Calu3 (cell line): ENCODE measurements at places on chromosomes 16 and 17. TPM values are rescaled to one million over a fixed set of nuclear protein-coding genes. Genes with fewer than 3 reads are reported as not detected.

- no peak for DNase-seq
These were observed 44.0 kb downstream of the PLCG2 start for GRCh38 chr16:81823111-81823510.

GABARAP gene
- 183 and 188 TPM in 2 replicates for total RNA-seq

- no peak for DNase-seq
These were observed 34.4 kb downstream of the ZCCHC14 start for GRCh38 chr16:87458424-87458915.

CCDC40 gene
- total RNA-seq = 9.9 and 13.3 TPM in 2 replicates

DNA sequence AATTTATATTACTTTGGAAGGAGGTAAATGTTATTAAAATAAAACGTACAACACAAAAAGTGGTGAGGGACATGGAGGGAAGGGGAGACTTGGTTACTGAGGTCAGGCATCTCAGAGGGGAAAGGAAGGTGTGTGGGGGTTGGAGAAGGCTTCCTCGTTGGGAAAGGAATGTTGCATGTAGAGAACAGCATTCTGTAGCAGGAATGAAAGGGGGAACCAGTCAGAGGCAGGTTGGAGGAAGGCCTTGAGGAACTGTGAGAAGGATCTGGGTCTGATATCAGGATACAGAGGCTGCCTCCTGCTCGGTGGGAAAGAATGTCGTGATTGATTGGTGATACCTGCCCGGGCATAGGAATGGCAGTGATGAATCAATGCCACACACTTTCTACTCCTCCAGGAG lies 103.3 kb upstream of the ZFHX3 start:
- no peak for DNase-seq

CAPNS2 gene
- total RNA-seq = not detected in 2 replicates

PRSS8 gene
- 108 and 138 TPM in 2 replicates for total RNA-seq

DNA sequence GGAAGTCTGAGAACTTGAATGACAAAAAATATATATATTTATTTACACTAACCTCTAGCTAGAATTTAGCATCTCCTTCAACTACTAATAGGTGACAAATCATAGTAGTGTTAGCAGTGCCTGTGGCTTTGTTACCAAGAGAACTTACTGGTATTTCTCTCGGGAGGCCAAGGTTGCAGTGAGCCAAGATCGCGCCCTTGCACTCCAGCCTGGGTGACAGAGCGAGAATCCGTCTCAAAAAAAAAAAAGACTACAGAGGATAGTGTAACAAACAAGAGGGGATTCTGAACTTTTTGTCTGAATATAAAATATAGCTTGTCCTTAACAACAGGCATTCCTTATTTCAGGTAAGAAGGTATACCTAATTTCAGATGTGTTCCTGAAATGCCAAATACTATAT lies 1.3 kb upstream of the SUZ12 start:
- DNase-seq = no peak

- DNase-seq = no peak
These were observed 484 bp downstream of the FZD2 start for GRCh38 chr17:44557651-44558285.

DNA sequence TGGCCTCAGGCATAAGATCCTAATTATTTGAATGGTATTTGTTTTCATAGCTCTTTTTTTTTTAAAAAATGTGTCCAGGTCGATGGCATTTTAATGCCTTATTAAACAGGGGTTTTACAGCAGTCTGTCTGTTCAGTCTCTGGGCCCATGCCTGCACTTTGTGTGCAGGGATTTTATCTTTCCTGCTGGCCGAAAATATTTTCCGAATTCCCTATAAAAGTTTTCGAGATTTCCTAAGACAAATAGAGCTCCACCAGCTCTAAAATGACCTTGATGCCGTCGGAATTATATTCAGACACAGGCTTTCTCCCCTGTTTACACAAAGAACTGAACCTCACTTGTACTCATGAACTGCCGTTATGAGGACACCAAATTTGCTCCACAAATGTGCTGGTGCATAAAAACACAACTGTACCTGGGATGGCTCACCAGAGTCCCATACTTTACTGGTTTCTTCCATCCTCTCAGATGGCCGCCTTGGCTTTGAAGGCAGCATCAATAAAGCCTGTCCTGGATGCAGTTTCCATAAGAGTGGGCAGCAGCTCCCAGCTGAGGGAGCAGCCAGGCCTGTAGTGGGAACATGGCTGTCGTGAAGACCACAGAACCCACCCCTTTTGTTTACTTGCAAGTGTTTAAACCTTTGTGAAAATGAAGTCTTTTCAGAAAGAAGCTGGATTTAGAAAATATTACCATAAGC lies 44.9 kb downstream of the TBX4 start:
- no peak for DNase-seq

- no peak for DNase-seq
These were observed 68.7 kb downstream of the IRX6 start for GRCh38 chr16:55392701-55393100.

DNA sequence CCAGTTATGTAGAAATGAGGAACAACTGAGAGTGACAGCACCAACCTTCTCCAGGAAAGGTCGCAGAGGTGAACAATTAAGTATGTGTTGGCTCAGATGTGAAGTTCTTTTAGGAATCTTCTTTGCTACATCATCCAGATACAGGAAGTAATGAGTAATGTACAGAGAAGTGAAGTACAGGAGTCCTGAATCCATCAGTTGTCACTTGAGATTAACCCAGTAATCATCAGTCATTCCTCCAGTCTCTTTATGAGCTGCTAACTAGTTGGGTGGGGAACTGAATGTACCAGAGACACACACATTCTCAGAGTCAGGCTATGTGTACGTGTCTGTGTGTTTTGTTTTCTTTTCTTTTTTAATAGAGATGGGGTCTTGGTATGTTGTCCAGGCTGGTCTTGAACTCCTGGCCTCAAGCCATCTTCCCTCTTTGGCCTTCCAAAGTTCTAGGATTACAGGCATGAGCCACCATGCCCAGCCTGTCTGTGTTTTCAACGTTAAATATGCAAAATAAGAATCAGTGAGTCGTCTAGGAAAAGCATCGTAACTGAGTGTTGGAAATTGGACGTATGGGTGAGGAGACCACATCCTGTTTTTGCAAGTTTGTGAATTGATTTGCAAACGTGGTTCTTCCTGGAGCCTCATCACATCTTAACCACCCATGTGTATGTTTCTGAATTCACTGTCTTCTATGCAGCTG lies 19.9 kb downstream of the ZNF200 start:
- DNase-seq = no peak
